ENCODE measurements at places on chromosomes 7 and 10. TPM values are rescaled to one million over a fixed set of nuclear protein-coding genes. Genes with fewer than 3 reads are reported as not detected.

DNA sequence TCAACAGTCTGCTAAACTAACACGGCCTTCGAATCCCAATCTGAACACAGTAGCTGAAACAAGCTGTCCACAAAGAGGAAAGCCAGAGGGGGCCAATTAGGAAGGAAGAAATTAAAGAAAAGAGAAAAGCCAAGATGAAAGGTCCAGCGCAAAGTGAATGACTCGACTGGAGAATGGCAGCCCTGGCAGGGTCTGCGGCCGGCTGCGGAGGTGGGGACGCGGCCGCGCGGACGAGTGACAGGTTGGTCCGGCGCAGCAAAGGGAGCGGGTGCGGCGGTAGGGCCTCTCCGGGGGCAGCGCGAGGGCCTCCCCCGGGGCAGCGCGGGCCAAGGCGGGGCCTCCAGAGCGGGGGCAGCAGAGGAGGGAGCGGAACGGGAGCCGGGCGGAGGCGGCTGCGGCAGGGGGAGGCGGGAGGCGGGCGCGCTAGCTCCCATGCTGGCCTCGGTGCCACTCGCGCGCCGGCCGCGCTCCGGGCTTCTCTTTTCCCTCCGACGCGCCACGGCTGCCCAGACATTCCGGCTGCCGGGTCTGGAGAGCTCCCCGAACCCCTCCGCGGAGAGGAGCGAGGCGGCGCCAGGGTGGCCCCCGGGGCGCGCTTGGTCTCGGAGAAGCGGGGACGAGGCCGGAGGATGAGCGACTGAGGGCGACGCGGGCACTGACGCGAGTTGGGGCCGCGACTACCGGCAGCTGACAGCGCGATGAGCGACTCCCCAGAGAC, at the start of gene VWC2:
TSS of gene VWC2 (plus strand) at position 421 of the 718 bp plus-strand sequence. CDS start 1,798 bp downstream, outside the sequence.
- DNase-seq = no peak

- DNase-seq = no peak
Measured at GRCh38 chr10:117472872-117473271, 69.7 kb upstream of the EMX2 start.

DNA sequence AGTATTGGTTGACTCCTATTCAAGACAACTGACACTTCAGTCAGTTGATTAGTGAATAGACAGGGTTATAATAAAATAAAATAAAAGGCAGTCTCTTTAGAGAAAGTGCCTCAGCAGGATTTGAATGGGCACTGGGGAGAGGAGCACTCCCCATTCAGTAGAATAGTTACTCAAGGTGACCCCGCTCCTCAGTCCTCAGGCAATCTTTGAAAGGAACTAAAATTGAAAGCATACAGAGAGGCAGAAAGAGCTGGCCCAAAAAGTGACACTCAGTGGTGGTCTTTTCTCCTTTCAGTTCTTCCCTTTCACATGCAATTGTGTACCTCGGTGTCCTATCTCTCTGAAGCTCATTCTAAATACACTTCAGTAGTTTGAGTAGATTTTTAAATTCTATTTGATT, 47.4 kb upstream of the MACC1 start:
- DNase-seq = no peak

- no peak for DNase-seq
Measured at GRCh38 chr10:4635388-4635787, 190.6 kb upstream of the AKR1E2 start.

DNA sequence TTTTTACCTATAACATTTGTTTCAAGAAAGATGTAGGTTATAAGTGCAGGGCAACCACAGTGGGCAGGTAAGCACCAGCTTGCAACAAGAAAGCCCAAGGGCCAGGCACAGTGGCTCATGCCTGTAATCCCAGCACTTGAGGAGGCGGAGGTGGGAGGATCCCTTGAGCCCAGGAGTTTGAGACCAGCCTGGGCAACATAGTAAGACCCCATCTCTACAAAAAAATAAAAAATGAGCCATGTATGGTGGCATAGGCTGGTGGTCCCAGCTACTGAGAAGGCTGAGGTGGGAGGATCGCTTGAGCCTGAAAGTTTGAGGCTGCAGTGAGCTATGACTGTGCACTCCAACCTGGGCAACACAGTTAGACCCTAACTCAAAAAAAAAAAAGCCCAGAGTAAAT, 12.8 kb downstream of the BCL7B start:
- DNase-seq = no peak

DNA sequence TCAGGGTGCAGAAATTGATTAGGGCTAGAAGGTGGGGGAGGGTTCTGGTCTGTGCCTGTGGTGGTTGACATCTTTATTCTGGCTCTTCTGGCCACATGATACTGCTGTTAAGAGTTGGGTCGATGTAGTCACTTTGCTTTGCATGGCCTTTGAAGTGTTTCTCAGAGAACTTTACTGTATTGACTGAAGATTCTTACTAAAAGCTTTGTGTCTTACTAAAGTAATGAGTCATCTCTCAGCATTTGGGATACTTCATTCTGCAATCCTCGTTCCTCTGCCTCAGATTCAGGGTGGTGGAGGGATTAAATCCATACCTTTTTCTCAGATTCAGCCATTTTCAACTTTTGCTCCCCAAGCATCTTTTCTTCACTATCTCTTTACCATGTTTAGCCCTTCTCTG, 38.6 kb downstream of the STEAP4 start:
- no peak for DNase-seq

The MMP21 gene
- total RNA-seq = not detected

All from esophagus squamous epithelium (tissue), 5 donors.